ENCODE measurements at places on chromosomes 12 and 14.

DNA sequence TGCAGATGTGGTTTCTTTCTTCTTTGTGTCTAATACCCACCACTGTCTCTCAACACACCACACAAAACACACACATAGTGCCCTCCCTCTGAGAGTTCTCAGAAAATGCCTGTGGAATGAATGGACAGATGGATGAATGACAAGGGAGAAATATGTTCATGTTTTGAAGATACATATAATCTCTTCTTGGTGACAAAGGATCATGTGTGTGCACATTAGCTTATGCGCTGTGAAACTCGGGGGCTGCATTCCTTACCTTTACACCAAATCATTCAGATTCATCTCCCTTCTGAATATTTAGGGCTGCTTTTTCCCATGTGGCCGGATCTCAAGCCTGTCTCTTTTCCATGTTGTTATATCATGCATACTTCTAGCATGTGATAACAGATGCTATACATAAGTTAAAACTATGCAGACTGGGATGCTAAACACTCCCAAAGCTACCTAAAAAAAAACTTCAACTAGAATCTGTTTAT lies 111.4 kb downstream of the EPS8 start:
- no peak for DNase-seq

GRCh38 chr14:74563233-74563585 lies 48.8 kb downstream of the LTBP2 start:
- no peak for DNase-seq

DNA sequence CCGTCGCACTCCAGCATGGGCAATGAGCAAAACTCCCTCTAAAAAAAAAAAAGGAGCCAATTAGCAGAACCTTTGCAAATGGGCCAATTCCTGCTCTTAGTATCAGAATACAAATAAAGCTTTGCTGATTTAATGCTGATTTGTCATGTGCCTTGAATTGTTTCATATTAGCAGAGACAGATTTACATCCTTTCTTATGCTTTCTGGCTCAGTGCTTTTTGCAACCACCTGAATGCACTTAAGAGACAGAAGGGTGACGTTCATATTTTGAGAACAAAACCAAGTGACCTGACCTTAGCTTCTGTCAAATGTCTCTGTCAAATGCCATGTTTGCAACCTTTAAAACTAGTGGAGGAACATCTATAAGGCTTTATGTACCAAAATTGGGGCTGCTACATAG lies 43.8 kb upstream of the YAF2 start:
- DNase-seq, result no peak

DNA sequence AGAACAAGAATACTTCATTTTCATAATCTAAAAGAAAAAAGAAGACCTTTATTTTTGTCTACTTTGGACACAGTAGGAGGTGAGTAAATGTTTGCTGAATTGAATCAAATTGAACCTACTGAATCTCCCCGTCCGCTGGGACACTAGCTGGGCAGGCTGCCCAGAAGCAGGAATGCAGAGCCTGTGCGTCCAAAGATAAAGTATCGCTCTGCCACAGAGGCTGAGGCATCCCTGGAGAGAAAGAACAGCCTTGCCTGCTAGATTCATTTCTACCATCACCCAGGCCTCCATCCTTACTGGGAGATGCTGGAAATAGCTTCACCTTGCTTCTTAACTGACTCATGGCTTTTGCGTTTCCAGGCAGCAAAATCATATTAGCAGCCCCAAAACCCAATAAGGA lies 64.1 kb upstream of the TSPAN11 start:
- no peak for DNase-seq

DNA sequence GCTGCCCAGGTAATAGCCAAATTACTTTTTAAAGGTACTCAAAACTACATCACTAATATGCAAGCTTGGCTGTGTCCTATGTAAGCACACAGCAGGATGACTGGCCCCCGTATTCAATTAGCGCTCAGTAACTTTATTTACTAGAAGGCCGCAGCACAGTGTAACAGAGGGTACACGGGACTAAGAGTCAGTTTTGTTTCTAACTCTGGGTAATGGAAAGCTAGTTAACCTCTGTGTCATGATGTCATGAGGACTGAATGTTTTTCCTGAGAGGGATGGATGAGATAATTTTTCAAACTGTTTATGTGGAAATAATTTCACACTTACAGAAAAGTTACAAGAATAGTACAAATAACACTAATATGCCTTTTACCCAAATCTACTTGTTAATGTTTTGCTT lies 27.1 kb downstream of the GALNT4 start:
- no peak for DNase-seq

- no peak for DNase-seq
These were observed 556 bp downstream of the PHETA1 start for GRCh38 chr12:111368291-111368787.

GRCh38 chr12:11870041-11870451 lies 200.7 kb upstream of the BCL2L14 start:
- DNase-seq, result no peak

DNA sequence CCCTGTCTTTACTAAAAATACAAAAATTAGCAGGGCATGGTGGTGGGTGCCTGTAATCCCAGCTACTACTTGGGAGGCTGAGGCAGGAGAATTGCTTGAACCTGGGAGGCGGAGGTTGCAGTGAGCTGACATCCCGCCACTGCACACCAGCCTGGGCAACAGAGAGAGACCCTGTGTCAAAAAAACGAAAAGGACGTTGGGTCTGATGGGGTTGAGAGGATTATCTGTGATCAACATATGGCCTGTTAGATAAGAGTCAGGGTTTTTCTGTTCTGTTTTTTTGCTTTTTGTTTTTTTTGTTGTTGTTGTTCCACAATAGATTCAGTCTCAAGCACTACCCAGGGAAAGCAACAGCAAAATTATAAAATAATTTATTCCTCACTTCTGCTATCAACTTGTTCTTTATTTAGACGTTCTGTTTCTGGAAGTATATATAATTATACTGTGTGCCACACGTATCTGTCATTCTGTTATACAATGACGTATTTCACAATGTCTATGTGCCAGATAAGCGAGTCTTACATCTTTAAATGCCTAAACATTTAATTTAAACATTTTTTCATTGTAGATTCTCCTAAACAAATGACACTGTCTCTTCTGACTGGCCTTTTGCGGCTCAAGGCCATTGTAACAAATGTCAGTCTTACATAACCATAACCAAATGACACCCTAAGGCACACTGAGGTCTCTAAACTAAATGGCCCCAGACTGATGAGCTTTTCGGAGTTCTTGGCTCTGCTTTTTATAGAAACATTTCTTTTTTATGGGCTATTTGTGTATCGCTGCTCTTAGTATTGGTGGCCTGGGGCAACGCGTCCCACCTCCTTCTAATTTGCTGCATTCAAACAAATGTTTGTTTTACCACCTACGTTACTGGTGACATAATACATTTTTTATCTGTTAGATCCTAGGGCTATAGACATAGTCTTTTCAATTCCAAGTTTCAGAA lies 7.2 kb upstream of the P2RX4 start:
- no peak for DNase-seq

GRCh38 chr12:109736552-109737108 lies 23.0 kb downstream of the FAM222A start:
- peak; percentile 16 for DNase-seq

GRCh38 chr14:69807192-69807591 lies 10.2 kb upstream of the SLC10A1 start:
- no peak for DNase-seq

GRCh38 chr12:129186952-129187351 lies 333.7 kb downstream of the GLT1D1 start:
- no peak for DNase-seq
